ENCODE measurements at places on chromosomes 7 and 10.
A peak's percentile ranks its signal among the peaks of the same experiment; 100 is the strongest.

DNA sequence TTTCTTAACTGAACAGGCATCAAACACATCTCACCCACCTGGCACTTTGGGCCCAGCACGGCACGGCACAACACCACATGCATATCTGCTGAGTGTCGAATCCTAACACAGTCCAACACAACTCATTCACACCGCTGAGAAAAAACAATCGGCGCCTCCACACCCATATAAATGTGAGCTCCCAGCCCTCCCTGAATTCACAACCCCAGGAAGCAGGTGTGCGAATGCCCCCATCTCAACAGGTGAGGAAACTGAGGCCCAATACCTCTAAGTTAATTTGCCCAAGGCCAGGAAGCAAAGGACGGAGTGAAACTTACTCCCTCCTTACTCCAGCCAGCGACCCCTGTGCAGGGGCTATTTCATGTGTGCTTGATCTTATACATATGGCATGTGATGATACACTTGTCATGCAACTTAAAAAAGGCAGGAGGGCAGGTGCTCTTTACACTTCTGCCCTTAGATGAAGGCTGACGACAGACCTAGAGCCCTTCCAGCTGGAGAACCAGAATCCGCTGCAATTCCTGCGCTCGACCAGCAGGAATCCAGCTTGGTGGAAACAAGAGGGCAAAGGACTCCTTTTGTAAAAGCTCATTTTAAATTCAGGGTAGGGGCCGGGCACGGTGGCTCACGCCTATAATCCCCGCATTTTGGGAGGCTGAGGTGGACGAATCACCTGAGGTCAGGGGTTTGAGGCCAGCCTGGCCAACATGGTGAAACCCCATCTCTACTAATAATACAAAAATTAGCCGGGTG, 116.0 kb downstream of the LARP4B start:
- no peak for DNase-seq

DNA sequence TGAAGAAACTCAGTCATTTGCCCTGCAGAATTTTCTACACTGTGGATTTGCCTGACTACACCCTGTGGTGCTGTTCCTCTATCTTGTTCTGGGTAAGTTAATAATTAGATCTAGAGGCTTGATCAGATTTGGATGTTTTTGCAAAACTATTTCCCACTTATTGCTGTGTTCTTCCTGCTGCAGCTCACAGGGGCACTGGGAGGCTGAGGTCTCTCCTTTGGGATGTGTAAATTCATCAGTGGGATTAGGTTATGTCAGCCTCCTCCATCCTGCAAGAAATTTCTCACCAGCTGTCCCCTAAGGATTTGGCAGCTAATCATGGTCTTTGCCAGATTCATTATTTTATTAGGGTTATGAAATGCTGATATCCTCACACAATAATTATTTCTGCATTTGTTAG, 148.1 kb upstream of the ZNF32 start:
- no peak for DNase-seq

DNA sequence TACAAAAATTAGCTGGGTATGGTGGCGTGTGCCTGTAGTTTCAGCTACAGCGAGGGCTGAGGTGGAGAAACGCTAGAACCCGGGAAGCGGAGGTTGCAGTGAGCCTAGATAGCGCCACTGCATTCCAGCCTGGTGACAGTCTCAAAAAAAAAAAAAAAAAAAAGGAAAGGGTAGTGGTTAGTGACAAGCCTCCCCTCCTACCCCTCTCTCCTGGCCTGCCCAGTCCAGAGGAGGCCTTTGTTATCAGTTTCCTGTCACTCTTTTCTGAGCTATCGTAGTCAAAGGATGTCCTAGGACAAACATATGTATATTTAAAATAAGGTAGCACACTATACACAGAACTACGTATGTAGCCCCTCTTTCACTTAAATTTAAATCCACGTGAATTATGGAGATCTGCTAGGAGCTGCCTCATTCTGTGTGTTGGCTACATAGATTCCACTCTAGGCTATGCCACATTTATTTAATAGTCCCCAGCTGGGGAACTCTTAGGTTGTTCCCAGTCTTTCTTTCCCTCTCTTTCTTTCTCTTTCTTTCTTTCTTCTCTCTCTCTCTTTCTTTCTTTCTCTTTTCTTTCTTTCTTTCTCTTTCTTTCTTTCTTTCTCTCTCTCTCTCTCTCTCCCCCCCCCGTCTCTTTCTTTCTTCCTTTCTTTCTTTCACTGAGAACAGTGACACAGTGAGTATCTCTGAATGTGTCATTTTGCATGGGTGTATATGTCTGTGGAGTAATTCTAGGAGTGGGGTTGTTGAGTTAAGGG, 3.9 kb downstream of the TSPAN15 start:
- DNase-seq = no peak

DNA sequence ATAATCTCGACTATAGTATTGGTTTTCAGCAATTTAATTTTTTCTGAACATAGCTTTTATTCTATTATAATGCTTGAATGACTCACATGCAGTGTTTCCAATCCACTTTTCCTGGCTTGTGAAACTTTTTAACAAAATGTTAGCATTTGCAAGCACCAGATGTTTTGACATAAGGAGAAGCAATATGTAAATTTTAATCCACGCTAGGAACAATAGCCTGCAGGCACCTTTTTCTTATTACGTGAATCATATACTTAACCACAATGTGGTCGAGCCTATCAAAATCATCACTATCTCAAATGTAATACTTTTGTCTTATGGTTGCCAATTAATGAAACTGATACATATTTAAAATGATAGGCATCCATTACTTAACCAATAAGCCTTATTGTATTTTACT, 97.1 kb downstream of the TFEC start:
- DNase-seq = no peak

DNA sequence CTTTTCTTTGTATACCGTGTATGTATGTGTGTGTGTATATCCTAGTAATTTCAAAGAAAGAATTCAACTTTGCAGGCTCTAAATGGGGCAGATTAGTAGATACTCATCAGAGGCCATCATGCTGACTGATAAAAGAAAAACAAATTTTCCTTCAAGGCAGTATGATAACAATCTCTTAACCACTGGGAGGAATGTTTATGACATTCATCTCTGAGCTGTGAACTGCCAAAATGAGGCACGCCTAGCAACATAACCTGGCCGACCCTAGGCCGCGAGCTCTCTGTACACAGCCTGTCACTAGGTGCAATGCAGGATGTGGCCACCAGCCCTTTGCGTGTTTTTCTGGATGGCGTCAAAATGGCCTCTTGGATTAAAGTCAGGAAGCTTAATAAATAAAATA, 343.7 kb upstream of the GALNT17 start:
- no peak for DNase-seq

GRCh38 chr10:80648106-80648505, 110.4 kb downstream of the SH2D4B start:
- no peak for DNase-seq

DNA sequence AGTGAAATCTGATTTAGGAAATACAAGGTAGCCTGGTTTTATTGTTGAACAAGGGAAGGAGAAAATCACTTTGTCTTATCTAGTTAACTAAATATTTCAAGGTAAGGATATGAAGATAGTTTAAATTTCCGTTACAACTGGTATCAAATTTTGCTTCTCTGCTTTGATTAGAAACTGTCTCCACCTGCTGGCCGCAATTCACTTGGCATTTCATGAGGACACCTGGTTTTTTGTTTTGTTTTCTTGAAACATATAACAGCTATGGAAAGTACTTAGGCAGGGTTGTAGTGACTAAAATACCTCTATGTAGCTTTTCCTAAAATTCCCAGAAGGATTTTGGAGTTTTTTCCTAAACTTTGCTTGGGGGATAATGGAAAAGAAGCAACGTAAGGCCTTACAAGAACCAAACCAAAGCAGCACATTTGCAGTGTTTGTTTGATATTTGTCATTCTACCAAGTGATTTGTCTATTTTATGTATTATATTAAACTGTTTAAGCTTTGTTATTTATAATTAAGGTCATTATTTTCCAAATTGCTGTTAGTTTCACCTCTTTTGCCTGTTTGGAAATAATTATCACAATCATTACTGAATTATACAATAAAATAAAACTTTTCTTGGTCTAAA, 73.6 kb downstream of the AHCYL2 start:
- DNase-seq = peak; percentile 23

GRCh38 chr10:95268438-95268837, 22.4 kb downstream of the PDLIM1 start:
- no peak for DNase-seq

- DNase-seq = no peak
These were observed 100.4 kb upstream of the DDC start for GRCh38 chr7:50665403-50666123.

DNA sequence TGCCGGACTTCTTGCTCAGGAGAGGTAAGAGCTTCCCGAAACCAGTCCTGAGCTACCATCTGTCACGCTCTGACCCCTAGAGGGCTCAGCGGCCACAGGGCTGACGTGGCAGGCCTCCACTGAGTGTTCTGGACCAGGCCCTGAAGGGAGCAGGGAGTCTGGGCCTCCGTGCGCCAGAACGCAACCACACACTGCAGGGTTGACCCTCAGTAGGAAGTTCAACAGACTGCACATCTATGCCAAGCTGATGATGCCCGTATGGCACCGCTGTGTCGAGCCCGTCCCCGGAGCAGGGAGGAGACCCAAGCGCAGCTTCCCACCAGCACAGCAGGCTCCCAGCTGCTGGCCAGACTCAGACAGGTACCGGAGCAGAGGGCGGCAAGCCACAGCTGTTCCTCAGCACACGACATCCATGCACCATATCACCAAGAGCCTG, 39.2 kb downstream of the CAMK2B start:
- no peak for DNase-seq

- DNase-seq = no peak
These were observed 305.5 kb upstream of the NRG3 start for GRCh38 chr10:81569488-81569887.

DNA sequence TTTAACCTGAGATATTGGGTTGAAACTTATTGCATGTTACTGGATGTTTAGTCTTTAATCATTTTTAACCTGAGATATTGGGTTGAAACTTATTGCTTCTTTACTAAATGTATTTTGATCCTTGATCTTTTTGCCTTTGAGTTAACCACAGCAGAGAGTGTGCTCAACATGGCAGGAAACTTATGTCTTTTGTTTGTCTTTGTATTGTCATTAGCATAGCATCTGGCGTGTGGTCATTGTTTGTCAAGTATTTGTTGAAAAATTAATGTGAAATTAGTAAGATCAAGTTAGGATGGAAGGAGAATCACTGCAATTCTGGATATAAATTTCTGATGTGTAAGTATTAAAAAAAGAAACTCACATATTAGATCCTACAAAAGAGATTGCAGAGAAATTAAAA, 8.2 kb downstream of the MRC1 start:
- no peak for DNase-seq

- no peak for DNase-seq
These were observed 78.8 kb downstream of the ELMO1 start for GRCh38 chr7:37369906-37370305.

DNA sequence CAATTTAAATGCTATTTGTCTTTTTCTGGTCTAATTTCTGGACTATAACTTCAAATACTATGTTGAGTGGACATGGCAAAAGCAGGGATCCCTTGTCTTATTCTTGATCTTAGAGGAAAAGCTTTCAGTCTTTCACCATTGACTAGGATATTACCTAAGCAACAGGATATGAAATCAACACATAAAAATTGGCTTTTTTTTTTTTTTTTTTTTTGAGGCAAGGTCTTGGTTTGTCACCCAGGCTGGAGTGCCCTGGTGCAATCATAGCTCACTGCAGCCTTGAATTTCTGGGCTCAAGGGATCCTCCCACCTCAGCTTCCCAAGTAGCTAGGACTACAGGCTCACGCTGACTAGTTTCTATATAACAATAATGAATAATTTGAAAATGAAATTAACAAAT, 90.8 kb downstream of the JMJD1C start:
- DNase-seq = no peak

Measured in activated CD4-positive, CD25-positive, alpha-beta regulatory T cell treated with anti-CD3 and anti-CD28 coated beads, Interleukin-2, amount 50 U/mL, for 16 hours (primary cell).